Immature natural killer cell (primary cell): ENCODE measurements at places on chromosomes 6 and 20.

DNA sequence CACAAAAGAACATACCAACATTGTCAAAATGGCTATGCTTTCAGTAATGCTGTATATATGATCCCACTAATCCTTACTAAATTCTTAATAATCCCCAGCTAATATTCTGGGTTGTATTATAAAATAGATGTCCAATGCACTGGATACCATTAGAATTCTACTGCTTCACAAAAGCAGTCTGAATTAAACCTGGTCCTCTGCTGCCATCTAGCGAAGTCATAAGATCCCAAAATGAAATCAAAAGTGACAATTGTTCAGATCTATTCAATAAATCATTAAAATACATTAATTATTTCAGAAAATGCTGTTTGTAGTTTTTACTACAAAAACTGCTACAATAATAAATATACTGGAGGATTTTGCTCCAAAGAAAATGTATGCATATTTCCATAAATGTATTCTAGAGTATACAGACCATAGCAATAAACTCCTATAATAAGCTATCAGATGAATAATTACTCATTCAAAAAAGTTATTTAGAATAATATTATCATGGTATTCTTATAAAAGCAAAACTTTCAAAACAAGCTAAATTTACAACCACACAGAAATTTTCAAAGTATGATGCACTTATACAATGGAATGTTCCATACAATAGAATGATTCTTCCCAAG is 92.6 kb downstream of the RNGTT start:
- DNase-seq: peak; percentile 38

GRCh38 chr20:13485576-13485975 is 153.2 kb downstream of the TASP1 start:
- no peak for DNase-seq

DNA sequence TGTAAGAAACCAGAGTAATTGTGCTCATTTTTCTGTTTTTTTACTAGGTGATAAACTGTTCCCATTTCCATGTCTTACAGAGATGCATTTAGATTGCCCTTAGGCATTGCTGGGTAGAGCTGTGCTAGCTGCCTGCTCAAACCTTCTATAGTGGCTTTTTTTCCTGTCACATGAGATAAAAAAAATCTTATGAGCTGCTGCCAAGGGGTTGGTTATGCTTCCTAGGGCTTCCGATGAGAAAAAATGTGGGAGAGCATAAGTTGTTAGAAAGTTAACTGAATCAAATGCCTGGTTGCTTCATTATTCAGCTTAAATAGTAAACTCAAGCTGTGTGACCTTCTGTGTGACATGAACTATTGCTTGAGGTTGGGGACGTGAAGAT is 50.0 kb upstream of the NOX3 start:
- DNase-seq: no peak

DNA sequence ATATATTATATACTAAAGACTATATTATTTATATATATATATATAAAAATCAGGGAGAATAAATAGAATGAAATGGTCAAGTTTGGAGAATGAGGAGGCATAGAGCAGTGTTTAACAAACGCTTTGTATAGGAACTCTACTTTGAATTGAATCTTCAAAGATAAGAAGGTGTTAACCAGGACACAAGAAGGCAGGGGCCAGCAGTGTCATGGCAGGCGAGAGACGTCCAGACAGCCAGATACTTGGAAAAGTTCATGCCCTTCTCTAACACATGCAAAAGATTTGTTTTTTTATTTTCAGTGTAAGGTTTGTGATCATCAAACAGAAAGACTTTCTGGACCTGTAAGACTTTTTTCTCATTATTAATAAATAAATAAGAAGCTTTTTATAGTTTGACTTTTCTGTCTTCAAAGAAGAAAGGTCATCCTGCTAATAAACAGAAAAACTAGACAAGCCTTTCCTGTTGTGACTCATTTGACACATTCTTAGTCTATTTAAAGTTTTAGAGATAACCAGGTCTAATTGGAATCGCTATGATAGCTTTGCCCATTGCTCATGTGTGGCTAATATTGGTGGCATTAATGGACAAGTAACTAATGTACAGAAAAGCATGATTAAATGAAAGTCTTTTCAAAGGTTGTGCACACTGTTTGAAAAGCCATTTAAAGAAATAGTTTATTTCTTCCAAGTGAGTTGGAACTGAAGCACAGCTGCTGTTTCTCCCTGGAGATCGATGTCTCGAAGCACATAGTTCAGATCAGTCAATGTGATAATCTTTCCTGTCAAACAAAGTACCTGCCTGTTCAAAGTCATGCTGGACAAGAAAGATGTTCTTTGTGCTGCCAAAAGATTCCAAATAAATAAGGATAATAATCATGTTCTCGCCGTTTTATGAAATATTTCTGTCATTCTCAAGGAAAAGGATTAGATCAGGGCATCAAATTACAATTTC is 420.4 kb upstream of the OPRM1 start:
- DNase-seq: no peak
